Effector CD4-positive, alpha-beta T cell (primary cell): ENCODE measurements at places on chromosomes 2 and 18.
A peak's percentile ranks its signal among the peaks of the same experiment; 100 is the strongest.

GRCh38 chr2:143828763-143829537, 691.0 kb downstream of the ZEB2 start:
- DNase-seq = no peak

GRCh38 chr18:2961821-2962220, 51.1 kb downstream of the LPIN2 start:
- DNase-seq = no peak

DNA sequence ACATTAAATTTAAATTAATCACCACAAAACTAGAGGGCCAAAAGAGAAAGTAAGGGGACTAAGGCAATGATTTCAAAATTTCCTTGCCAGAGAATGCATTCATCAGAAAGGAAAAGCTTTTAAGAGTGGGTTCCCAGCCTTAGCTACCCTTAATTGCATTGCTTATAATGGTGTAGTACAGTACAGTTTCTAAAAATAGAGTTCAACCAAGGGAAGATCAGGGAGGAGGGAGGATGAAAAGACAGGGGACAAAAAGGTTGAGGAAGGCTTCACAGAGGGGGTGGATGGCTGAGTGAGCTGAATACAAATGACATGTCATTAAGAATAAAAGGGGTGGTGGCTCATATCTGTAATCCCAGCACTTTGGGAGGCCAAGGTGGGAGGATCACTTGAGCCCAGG, 119.9 kb downstream of the RBMS1 start:
- DNase-seq = no peak

DNA sequence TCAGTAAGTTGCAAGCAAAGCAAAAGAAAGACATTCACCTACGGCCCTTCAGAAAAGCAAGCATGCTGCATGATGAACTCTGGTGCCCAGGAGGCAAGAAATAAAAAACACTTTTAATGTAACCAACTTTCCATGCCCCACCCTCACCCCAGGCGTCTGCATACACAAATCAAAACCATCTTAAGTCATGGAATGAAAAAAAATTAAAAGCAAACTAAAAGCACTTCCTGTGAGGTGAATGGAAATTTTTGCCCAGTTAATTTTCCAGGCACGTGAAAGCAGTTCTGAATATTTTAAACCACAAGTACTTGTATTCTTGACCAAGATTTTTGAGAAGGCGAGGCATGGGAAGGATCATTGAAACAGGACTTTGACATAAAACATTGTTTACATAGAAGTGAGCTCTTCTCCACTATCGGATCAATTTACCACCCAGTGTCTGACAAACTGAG, 2.5 kb upstream of the ICOS start:
- peak; percentile 32 for DNase-seq

- DNase-seq = no peak
These were observed 153.9 kb upstream of the SOX11 start for GRCh38 chr2:5538313-5538712.

- no peak for DNase-seq
These were observed 30.3 kb upstream of the TLK1 start for GRCh38 chr2:171191021-171191420.

DNA sequence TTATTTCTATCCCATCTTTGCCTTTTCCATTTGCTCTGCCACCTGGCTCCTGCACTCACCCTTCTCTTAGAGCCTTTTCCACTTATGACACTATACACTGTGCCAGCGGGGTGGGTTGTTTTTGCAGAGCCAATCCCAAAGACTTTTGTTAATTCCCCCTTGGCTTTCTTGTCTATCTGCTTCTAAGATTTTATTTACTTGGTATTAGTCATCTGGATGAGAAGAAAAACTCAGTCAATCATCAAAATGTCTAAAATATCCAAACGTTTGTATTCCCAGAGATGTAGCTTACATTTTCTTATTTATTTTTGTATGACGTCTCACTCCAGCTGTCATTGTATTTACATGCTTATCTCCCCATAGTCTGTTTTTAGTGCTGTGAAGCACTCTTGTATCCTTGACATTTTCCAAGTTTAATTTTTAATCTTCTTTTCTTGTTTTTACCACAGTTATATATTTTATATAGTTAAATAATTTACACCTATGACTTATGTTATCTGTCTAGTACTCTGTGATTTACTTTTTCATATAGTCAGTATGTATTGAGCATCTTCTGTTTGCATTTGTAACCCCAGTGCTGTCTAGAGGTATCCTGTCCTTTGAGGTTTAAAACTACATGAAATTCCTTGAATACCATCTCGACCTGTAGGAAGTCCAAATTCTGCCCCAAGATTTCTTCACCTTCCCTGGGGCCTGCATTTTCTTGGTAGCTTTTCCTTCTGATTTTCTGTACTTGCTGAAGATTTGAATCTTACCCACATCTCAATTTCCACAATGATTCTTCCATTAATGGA, 55.1 kb downstream of the COL4A3 start:
- no peak for DNase-seq

- no peak for DNase-seq
These were observed 241.6 kb downstream of the CDCA7 start for GRCh38 chr2:173596244-173596643.

GRCh38 chr2:10658041-10658913, 31.5 kb downstream of the NOL10 start:
- no peak for DNase-seq

DNA sequence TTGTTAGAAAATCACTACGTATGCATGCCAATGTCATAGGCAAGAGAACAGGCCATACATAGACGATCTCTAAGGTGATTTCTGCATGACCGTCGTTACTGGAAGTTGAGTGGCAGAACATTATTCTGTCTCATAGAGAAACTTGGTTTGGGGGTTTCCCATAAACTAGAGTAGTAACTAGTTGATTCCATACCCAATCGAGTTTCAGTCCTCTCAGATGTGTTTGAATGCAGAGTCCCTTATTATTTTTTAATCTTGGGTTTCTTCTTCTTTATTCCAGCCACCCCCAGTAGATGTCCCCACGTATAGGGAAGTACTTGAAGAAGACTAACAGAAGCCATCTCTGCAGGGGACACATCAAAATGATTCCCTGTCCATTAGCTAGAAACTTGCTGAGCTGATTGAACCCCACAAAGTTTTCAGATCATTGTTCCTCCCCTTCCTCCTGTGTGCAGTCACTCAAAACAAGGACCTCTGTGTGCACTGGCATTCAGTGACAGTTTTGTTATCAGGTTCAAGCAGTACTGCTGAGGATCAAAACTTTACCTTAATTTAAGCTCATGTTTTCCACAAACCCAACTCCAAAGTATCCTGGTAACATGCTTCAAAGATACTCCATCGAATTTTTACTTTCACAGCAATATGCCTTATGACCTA, 68.4 kb upstream of the CDCA7 start:
- DNase-seq = no peak

DNA sequence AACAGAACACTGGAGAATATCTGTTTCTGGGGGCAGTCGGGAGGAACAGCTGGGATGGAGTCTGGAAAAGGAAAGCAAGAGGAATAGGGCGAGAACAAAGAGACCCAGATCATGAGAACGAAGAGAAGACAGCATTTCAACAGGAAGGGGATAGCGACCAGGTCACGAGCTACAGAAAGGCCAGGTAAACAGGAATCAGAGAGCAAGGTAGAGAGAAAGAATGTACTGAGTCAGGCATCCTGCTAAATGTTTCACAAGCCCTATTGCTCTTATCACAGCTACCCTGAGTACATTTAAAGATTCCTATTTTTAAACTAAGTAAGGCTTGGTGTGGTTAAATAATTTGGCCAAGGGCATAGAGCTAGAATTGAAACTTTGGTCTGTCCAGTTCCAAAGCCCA, 254.9 kb upstream of the RAB12 start:
- DNase-seq = no peak

- DNase-seq = no peak
These were observed 363.8 kb upstream of the TRIB2 start for GRCh38 chr2:12352889-12353288.

DNA sequence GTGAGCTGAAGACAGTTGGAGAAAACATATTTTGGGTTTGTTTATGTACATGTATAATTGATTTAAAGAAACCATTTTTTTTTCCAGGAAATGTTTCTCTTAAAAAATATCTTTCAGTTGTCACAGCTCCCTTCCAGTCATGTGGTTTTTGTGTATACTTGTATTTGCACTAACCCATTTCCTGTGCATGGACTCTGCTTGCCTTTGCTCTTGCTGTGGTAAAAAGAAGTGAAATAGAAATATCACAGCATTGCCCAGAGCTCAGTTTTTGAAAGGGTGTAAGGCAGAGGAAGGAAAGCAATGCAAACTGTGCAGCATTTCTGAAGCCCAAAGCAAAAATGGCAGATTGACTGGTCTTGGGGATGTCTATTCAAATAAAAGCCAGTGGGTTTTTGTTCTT, 10.4 kb upstream of the DOCK10 start:
- no peak for DNase-seq

DNA sequence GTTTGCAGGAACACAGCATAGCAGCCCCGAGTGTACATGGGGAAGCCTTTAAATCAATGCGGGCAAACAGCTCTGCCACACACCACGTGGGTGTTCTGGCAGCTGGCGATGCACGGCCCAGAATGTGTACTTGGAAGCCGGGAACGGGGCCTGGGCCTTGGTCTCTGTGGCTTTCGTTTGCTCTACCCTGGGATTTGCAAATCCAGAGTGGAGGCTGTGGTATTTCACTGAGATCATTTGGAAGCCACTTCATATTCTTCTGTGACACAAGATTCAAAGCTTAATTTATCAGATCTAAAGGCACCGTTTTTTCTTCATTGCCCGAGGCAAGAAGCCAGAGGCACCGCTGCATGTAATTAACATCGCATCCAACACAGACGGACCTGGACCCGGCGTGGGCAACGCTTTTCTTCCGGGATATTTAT, 246.3 kb upstream of the MYT1L start:
- DNase-seq = no peak

DNA sequence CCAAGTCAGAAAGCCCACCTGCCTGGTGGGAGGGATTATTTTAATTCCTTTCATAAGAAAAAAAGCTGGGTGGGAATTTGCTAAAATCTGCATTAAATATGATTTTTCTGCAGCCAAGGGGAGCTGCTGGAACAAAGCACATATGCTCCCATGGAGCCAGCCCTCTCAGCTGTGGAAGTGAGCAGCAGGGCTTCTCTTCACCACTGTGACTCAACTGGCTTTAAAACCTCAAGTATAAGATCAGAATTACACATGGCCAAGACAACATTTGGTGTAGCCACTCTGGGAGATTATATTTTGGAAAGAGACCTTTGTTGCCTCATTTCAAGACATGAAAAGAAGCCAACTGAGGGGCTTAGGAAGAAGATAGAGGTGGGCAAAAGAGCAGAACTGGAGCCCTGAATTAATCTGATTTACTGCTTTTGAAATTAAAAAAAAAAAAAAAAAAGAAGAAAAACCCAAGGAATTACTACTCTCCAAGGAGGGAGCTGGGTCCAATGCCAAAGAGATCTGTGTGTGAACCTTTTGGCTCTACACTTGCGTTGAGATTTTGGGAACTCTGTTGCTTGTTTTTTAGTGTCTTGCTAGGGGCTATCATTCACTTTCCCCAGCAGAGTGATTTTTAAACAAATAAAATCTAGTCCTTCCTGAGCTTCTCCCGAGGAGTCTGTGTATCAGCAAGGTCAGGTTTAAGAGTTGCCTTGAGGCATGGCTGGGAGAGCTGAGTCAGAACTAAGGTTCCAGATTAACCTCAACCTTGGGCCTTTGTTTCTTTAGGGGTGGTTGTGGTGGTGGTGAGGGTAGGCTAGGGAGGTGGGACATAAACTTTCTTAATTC, 6.0 kb downstream of the LHCGR start:
- DNase-seq = no peak

GRCh38 chr18:58507880-58508279, 121.0 kb downstream of the ALPK2 start:
- DNase-seq = no peak

DNA sequence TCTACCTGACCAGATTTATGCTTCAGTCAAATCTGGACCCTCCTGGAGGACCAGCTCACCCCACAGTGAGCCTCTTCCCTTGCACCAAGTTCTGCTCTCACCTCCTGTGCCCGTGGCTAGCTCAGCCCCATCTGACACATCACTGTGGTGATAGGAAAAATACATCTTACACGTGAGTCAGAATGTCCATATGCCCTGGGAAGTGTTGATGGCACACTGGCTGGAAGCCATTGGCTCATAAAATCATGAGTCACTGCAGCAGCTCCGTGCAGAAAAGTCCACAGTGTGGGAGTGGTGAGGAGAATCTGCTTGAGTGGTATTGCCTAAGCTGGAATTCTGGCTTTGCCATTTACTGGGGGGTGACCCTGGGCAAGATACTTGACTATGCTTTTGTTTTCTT, 42.6 kb upstream of the RAPGEF4 start:
- DNase-seq = no peak

- DNase-seq = no peak
These were observed 151.9 kb downstream of the FHOD3 start for GRCh38 chr18:36449451-36449850.

- no peak for DNase-seq
These were observed 36.9 kb downstream of the RAPH1 start for GRCh38 chr2:203498161-203498560.

- no peak for DNase-seq
These were observed 172.9 kb downstream of the FAM210A start for GRCh38 chr18:13553449-13553848.

DNA sequence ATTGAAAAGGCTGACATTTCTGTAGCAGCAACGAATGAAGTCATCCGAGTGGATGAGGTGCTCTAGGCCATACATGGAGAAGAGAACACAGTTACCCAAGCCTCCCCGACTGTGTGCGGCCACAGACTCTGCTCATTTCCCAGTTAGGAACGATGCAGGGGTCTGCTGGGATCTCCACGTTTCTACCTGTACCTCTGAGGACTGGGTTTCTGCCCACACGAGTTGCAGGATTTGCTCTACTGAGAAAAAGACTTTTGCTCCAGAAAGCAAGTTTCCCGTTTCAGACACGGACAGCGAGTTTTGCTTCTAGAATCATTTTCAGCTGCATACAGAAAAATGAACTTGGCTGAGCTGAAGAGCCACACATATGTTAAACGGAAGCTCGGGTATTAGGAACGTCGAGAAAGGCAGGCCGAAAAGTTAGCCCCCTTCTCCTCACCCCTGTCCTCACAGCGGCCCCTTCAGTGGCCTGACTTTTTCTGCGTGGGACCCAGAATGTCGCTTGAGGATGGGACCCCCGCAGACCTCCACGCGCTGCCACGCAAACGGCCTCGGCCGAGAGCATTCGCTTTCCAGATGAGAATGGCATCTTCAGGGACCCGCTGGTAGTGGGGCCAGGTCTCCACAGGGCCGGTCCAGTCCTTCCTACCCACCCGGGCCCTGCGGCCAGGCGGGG, 582 bp upstream of the RAB31 start:
- DNase-seq = no peak

DNA sequence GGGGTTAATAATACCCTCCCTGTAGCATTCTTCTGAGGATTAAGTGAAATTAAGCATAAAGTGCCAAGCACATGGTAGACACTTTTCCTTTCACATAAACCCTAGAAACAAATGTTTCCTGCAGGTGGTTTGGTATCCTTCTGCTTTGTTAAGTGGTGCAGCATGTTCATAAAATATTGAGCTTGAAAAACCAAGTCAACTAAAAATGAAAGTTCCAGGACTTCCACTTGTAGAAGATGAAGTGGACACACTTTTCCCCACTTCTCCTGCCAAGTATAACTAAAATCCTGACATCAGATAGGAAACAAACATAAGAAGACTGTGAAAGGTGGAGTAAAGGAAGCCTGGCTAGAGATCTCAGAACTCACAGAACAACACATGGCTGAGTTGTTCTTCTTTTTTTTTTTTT, 90.5 kb downstream of the COLEC12 start:
- no peak for DNase-seq

- no peak for DNase-seq
These were observed 142.7 kb upstream of the GCFC2 start for GRCh38 chr2:75853436-75853835.

- no peak for DNase-seq
These were observed 27.1 kb upstream of the MAP3K20 start for GRCh38 chr2:173048522-173048896.
